ENCODE measurements at places on chromosomes 13 and 19. TPM values are rescaled to one million over a fixed set of nuclear protein-coding genes. Genes with fewer than 3 reads are reported as not detected.

The VSIG10L gene
- 2.5 TPM for total RNA-seq

The ZNF575 gene
- 0.66 TPM for total RNA-seq

- H3K27ac ChIP-seq, result no peak overlapping the region
- peaks cover 25% of the 10 kb centered on the region for H3K4me1 ChIP-seq
- no peaks in the 10 kb centered on the region for H3K27me3 ChIP-seq
- no peak for DNase-seq
- no peaks in the 10 kb centered on the region for H3K36me3 ChIP-seq
These were observed 11.8 kb downstream of the LRRC4B start for GRCh38 chr19:50556282-50557008.

GRCh38 chr13:72662548-72662947 lies 64.9 kb downstream of the MZT1 start:
- no peak overlapping the region for H3K4me3 ChIP-seq
- no peaks in the 10 kb centered on the region for H3K27me3 ChIP-seq
- no peaks in the 10 kb centered on the region for H3K4me1 ChIP-seq
- no peak for DNase-seq

- no peak overlapping the region for H3K27ac ChIP-seq
- no peaks in the 10 kb centered on the region for H3K4me1 ChIP-seq
- H3K4me3 ChIP-seq, result no peak overlapping the region
- peaks cover 28% of the 10 kb centered on the region for H3K27me3 ChIP-seq
- H3K36me3 ChIP-seq, result no peaks in the 10 kb centered on the region
- peak; percentile 81 for DNase-seq
These were observed 3.3 kb upstream of the LILRA6 start for GRCh38 chr19:54245936-54246335.

DNA sequence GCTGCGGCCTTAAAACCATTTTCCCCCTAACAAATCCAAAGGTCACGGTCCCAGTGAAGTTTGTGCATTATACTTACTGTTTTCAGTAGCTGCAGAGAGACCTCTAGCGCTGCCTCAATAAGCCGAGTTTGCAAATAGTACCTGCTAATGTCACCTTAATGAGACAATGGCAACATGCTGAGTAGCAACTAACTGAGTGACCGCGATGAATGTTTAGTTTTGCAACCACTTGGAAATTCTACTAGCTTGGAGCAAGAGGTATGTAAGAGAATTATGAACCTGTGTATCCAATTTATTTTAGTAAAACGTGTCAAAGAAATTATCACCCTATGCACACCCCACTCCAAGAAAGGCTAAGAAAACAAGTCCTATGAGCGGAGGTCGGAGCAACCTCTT lies 1.2 kb downstream of the KPNA3 start:
- H3K4me1 ChIP-seq, result peaks cover 26% of the 10 kb centered on the region
- DNase-seq, result no peak
- H3K4me3 ChIP-seq, result peak overlapping the region; percentile 96
- H3K27ac ChIP-seq, result peak overlapping the region; percentile 98
- H3K36me3 ChIP-seq, result no peaks in the 10 kb centered on the region

GRCh38 chr13:40549500-40550094 lies 116.8 kb downstream of the FOXO1 start:
- no peak for DNase-seq
- H3K27ac ChIP-seq, result no peak overlapping the region

DNA sequence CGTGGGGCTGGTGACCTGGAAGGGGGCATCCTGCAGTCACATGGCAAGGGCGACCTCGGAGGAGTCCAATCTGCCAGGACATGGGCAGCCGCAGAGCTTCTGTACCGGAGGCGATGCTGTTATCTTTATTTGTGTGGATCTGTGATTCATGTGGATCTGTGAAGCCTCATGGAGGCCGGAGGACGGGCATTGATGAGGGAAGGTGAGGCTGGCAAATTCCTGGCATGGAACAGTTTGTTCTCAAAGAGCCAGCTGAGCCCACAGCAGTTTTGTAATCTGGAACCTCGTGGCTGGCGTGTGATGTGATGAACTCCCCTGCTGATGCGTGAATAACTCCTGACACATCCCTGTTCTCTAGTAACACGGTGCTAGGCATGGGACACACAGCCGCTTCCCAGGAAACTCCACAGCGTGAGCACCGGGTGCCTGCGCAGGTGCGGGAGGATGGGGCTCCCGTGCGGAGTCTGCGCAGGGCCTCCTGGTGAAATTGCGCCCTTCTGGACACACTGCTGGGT lies 40.4 kb downstream of the ATP11A start:
- no peak overlapping the region for H3K27ac ChIP-seq
- H3K36me3 ChIP-seq, result no peaks in the 10 kb centered on the region
- no peak overlapping the region for H3K4me3 ChIP-seq
- DNase-seq, result no peak
- H3K27me3 ChIP-seq, result no peaks in the 10 kb centered on the region

DNA sequence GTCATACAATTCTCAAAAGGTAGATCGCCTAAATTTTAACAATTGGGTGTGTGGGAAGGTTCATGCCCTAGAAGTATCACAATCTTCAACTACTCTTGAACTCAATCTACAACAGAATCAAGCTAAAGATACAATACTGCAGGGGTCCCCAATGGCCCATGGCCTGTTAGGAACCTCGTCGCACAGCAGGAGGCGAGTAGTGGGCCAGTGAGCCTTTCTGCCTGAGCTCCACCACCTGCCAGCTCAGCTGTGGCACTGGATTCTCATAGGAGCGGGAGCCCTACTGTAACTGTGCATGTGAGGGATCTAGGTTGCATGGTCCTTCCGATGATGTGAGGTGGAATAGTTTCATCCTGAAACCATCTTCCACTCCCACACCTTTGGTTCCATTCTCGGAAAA lies 230.6 kb downstream of the KLF12 start:
- no peak overlapping the region for H3K27ac ChIP-seq
- H3K27me3 ChIP-seq, result no peaks in the 10 kb centered on the region
- no peaks in the 10 kb centered on the region for H3K36me3 ChIP-seq
- DNase-seq, result no peak

GRCh38 chr19:36079389-36079945 lies 24.8 kb downstream of the WDR62 start:
- peaks cover 8% of the 10 kb centered on the region for H3K4me1 ChIP-seq
- H3K27ac ChIP-seq, result no peak overlapping the region
- no peak for DNase-seq

GRCh38 chr13:66895780-66896179 lies 334.4 kb downstream of the PCDH9 start:
- no peak overlapping the region for H3K27ac ChIP-seq
- H3K36me3 ChIP-seq, result no peaks in the 10 kb centered on the region
- DNase-seq, result no peak
- H3K27me3 ChIP-seq, result no peaks in the 10 kb centered on the region

- H3K27ac ChIP-seq, result peak overlapping the region; percentile 88
- H3K4me3 ChIP-seq, result peak overlapping the region; percentile 70
- peaks cover 94% of the 10 kb centered on the region for H3K4me1 ChIP-seq
- H3K36me3 ChIP-seq, result no peaks in the 10 kb centered on the region
- DNase-seq, result no peak
- no peaks in the 10 kb centered on the region for H3K27me3 ChIP-seq
These were observed 682 bp downstream of the SSBP4 start for GRCh38 chr19:18419699-18420460.
